ENCODE measurements at places on chromosomes 5 and 9. TPM values are rescaled to one million over a fixed set of nuclear protein-coding genes. Genes with fewer than 3 reads are reported as not detected.

The PCDHA9 gene
- total RNA-seq: not detected

The TSC1 gene
- 14.9 TPM for total RNA-seq

The SV2C gene
- total RNA-seq: 0.14 TPM

The PLPPR1 gene
- not detected for total RNA-seq

Measured in airway epithelial cell (primary cell).